CD4-positive, CD25-positive, alpha-beta regulatory T cell (primary cell): ENCODE measurements at places on chromosomes 12 and 14.

DNA sequence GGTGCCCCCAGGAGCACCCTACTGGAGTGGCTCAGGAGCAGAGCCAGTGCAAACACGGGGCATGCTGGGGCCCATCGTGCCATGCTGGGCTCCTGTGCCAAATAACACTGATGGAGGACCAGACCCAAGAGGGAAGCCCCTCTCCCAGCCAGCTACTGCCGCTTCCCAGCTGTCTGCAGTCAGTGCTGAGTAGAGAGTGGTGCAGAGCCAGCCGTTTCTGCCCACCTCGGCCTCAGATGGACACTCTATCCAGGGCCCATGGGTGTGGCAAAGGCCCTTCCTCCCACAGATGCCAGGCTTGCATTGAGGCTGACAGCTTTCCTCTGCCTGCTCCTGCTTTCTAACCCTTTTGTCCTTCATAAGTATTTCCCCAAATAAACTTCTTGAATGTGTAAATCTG, 13.2 kb downstream of the CLBA1 start:
- DNase-seq: no peak

DNA sequence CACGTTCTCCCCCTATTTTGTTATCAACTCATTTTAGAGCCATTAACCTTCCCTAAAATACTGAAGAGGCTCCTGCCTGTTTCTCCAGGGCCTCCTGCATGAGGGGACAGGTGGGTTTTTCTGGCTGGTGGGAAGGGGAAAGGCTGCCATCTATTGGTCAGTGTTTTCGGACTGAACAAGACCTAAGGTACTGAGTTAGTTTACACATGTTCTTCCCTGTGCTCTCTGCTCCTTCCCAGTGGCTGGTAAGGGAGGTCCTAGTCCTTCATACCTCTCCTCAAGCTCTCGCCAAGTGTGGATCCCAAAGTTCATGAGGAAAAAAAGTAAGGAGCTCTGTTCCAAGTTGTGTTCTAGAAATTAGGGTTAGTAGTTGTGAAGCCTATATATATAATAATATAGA, 357.5 kb downstream of the FSCB start:
- DNase-seq: no peak

GRCh38 chr12:7042842-7043241, 17.7 kb upstream of the C1S start:
- DNase-seq: no peak

- DNase-seq: no peak
Observed at GRCh38 chr12:27843714-27844245, 63.7 kb upstream of the MANSC4 start.

DNA sequence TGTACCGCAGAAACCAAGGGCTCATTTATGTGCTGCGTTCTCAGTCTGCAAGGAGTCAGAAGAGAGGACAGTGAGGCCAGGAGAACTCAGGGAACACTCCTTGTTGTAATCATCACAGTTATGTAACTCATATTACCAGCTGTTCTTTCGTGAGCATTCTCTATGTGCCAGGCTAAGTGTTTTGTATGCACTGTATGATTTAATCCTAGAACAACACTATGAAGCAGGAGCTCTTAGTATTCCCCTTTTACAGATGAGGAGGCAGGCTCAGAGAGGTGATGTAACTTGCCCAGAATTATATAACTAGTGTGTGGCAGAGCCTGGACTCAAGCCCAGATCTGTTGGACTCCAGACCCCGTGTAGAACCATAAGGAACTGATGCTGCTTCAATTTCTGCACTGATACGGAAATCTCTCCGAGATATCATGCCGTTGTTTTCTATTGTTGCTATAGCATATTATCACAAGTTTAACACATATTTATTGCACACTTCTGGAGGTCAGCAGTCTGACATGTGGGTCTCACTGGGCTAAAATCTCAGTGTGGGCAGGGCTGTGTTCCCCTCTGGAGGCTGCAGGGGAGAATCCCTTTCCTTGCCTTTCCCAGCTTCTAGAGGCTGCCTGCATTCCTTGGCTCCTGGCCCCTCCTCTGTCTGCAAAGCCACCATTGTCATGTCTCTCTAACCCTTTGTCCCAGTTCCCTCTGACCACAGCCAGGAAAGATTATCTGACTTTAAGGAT, 16.3 kb upstream of the CD9 start:
- no peak for DNase-seq

DNA sequence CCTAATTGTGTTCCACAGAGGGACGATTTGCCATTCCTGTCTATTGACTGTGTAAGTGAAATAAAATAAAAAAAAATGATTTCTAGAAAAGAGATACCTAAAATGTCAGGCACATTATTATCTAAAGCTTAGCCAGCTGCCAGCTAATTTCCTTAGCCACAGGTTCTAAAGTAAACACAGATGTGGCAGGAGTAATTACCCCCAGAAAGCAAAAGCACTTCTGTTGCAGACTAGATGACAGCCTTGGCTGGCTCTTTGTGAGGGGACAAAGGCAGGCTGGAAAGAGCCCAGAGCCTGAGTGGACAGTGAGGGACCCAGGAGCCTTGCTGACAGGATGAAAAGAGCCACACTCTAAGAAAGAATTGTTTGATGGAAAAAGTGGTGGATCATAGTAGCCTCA, 418.1 kb downstream of the LRIG3 start:
- DNase-seq: no peak

GRCh38 chr12:126668961-126669360, 1598.0 kb upstream of the TMEM132C start:
- no peak for DNase-seq

- DNase-seq: no peak
Observed at GRCh38 chr14:95146079-95146771, 11.1 kb downstream of the DICER1 start.

GRCh38 chr14:103165323-103165722, 42.1 kb downstream of the TNFAIP2 start:
- no peak for DNase-seq

DNA sequence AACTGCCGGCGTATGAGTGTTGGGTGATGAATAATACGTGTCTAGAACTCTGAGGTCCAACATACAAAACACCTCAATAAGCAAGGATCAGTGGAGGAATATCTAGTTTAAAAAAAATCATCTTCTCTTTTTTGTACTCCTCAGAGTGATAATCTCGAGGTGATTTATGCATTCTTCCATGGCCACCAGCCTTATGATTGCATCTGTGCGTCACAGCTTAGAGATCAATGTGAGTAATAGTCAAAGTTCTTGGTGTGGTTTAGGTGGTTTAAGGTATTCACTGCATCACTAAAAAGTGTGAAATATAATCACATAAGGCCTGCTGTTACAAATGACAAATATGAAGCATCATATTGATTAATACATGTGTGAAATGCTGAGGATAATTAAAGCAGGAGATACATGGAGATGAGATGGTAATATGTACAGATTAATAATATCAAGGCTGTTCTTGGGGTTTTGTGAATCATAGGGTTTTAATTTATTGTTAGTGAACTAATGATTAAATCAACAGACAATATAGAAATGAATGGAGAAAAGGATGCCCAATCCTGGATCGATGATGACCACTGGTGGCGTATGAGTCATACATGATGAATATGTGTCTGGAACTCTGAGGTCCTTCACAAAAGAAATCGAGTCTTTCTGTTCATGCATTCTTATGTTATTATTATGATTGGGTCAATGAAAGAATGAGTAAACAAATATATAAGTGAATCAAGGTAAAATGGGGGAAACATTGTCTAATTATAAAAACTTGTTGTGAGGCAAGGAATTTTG, 68.8 kb upstream of the RTL1 start:
- no peak for DNase-seq

- no peak for DNase-seq
Observed at GRCh38 chr14:74786796-74787315, 23.7 kb downstream of the YLPM1 start.

DNA sequence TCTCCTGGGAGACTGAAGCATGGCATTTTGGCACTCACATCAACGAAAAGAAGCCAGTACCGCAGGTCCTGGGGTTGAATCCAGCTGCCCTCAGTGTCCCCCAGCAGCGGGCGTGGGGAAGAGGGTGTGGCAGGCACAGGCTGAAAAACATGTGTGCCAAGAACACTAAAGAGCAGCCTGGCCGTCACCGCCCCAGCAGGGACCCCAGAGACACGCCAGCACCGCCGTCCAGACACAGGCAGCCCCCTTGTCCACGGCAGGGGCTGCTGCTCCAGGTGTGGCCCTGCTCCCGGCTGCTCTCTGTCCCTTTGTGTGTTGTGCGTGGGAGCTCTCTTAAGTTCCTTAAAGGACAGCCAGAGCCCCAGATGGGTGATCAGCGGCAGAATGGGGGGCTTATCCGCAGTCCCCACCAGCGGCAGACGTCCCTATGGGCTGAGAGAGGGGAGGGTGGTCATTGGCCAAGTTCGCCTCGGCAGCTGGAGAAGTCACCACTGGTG, 556 bp downstream of the PHETA1 start:
- no peak for DNase-seq

- DNase-seq: no peak
Observed at GRCh38 chr12:54253240-54253639, 26.7 kb downstream of the CBX5 start.

DNA sequence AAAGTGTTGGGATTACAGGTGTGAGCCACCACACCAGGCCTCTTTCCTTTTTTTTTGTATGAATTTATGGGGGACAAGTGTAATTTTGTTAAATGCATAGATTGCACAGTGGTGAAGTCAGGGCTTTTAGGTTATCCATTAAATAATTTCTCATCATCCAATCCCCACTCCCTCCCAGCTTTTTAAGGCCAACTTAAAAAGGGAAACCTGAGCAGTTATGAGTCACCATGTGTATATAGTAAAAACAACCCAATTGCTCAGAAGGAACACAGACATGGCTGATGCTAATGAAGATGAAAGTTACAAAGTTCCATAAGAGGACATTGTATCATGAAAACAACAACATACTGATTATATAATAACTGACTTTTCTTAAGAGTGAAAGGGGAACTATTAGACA, 25.6 kb upstream of the ARID2 start:
- no peak for DNase-seq

GRCh38 chr12:18391151-18391550, 129.8 kb downstream of the PIK3C2G start:
- no peak for DNase-seq

DNA sequence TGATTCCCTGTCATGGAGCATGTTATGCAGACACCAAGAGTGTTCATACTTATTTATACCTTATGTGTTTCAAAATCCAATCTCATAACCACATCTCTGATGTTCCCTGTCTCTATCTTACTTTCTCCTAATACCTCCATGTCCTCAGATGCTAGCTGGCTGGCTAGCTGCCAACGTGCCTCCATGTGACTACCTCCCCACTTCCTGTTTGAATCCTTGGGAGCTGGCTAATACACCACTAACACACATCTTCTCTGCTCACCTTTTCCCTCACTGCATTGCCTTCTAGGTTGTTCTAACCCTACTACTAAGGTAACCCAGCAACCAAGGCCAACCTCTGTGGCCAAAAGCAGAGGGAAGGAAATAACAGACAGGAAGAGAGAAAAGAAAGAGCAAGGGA, 27.3 kb downstream of the TTC5 start:
- peak; percentile 54 for DNase-seq

- DNase-seq: no peak
Observed at GRCh38 chr12:58167622-58168021, 226.3 kb downstream of the ATP23 start.

GRCh38 chr12:90995010-90995409, 9.8 kb downstream of the EPYC start:
- no peak for DNase-seq

DNA sequence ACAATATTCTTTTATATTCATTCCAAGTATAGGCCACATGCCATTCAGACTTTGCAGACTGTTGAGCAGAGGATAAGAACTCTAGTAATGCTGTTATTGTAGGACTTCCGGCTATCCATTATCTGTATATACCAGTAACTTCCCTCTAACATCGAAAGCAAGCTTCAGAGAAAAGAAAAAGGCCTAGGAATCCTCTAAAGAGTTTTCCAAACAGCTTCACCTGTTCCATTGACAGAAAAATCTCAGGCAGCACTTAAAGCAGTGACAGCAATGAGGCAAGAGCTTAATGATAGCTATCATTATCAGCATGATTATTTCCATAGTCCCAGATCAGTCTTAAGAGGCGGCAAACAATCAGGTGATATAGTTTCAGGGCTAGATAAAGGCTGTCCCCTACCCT, 1.8 kb downstream of the CPNE8 start:
- DNase-seq: no peak

DNA sequence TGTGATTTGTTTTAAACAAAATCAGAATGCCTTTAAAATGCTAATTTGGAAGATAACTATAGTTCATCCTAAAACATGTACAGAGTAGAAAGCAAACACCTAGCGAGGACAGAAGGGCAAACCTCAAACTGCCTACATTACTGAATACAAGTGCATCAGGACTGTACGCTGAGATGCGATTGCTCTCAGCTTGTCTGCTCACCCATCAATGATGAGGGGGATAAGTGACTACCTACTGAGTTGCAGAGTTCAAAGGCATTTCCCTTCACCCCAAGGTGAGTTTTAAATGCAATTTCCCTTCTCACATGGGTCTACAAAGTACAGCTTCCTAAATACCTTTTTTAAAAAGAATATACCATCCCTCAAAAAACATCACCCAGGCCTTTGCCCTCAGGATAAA, 52.9 kb downstream of the PHLDA1 start:
- DNase-seq: no peak

GRCh38 chr12:95763809-95764253, 26.7 kb downstream of the NTN4 start:
- DNase-seq: no peak

DNA sequence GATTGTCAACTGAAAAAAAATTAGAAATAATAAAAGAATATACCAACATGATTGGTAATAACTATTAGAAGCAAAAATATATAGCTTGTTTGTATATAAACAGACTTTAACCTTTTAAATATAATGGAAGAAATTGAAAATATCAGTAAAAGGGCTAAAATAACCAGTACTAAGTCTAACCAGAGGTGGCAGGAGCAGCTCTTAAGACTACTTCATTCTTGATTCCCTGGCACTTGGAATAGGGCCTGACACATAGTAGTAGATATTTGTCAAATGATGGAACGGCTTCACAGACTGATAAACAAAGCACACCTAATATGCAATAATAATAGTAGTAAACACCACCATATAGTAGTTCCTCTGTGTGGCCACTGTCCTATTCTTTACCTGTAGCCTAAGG, 9.4 kb downstream of the TMEM63C start:
- no peak for DNase-seq

- no peak for DNase-seq
Observed at GRCh38 chr12:127077262-127078045, 1189.5 kb upstream of the TMEM132C start.

DNA sequence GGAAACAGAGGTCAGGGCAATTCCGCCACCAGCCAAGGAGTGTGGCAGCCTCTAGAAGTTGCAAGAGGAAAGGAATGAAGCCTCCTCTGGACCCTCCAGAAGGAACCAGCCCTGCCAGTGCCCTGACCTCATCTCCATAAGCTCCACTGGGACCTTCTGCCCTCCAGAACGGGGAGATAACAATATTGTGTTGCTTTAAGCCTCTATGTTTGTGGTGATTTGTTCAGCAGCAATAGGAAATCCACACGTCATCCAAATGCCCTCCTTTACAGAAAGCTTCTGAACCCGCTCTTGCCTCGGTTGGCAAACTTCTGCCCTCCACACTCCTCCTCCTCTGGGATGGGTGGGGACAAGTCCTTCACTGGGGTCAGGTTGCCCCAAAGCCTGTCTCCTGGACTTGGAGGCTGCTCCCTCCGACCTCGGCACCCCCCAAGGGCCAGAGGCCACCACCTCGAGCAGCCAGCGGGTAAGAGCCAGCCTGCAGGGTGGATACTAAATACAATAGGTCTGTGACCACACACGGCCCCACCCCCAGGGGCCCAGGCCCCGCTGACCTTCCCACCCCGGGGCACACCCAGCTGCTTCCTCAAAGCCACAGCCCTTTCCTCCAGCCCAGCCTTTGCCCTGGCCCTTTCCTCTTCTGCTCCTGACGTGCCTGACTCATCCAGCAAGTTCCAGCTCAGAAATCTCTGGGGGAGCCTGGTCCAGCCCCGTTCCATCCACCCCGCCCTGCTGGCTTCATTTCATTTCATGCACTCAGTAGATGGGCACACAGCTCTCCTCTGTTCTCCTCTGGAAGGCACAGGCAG, 58.7 kb upstream of the NCOR2 start:
- no peak for DNase-seq
